ENCODE measurements at places on chromosomes 7 and 10. TPM values are rescaled to one million over a fixed set of nuclear protein-coding genes. Genes with fewer than 3 reads are reported as not detected.

GRCh38 chr10:31140716-31141115, 109.1 kb upstream of the ZNF438 start:
- no peak overlapping the region for H3K4me3 ChIP-seq
- H3K36me3 ChIP-seq: peaks cover 2% of the 10 kb centered on the region
- H3K4me1 ChIP-seq: peaks cover 35% of the 10 kb centered on the region
- H3K27ac ChIP-seq: no peak overlapping the region
- DNase-seq: no peak

DNA sequence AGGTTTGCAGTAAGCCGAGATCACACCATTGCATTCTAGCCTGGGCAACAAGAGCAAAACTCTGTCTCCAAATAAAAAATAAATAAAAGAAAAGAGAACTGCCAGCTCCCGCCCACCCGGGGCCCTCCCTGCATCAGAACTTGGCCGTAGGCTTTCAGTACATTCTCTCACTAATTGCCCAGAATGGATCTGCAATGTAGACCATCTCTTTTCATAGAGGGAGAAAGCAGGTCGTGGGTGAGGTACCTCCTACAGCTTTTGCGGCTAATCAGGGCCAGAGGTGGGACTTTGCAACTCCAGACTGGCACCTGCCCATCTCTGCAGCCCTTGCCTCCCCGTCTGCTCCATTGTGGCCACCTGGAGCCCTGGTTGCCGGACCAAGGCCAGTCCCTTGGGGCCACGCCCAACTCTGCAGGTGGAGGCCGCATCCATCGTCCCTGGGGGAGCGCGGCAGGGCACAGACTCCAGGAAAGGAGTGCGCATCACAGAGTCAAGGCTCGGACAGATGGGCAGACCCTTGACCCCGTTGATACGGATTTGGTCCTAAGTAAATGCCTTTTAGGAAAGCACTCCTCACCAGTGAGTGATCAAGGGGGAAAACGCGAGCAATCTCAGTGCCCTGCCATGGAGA, 179.1 kb upstream of the SH2B2 start:
- H3K4me1 ChIP-seq: no peaks in the 10 kb centered on the region
- H3K27ac ChIP-seq: no peak overlapping the region
- peaks cover 6% of the 10 kb centered on the region for H3K36me3 ChIP-seq
- no peaks in the 10 kb centered on the region for H3K27me3 ChIP-seq
- no peak overlapping the region for H3K4me3 ChIP-seq

ANKRD22 gene
- total RNA-seq: 0.16 TPM

PRR15 gene
- total RNA-seq: not detected

FAM25G gene
- total RNA-seq: not detected

- peaks cover 1% of the 10 kb centered on the region for H3K36me3 ChIP-seq
- H3K4me3 ChIP-seq: no peak overlapping the region
- H3K27ac ChIP-seq: no peak overlapping the region
- H3K27me3 ChIP-seq: no peaks in the 10 kb centered on the region
- H3K4me1 ChIP-seq: peaks cover 15% of the 10 kb centered on the region
Observed at GRCh38 chr7:151003572-151003971, 12.8 kb downstream of the NOS3 start.

DNA sequence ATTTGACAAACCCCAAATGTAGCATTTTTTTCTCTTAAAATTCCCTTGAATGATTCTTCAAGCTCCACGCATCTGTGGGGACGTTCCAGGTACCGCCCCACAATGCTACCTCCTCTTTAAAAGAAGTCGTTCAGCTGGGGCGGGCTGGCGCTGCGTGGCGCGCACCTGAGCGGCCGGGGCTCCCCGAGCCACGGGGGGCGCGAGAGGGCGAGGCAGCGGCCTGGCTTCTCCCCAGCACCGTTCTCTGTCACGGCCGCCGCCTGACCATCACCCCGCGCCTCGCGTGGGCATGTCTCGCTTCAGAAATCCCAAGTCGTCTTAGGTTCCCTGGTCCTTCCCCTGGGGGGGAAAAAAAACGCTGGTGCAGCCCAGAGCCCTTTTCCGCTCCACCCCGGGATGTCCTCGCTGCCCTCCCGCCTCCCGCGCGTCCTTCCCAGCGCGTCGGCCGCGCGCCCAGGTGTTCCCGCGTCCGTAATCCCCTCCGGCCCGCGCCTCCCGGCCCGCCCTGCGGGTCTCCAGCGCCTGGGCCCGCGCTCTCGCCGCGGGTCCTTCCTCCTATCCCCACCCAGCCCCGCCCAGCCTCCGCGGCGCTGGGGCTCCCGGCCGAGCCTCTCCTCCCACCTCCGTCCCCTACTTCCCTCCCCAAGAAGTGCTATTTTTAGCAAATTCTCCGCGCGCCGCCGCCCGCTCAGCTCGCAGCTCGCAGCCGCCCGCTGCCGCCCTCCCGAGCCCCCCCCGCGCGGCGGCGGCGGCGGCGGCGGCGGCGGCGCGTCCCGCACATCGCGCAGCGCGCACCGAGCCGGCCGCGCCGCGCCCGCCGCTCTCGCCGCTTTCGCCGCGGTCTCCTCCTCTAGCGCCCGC, 58.7 kb upstream of the PRPS1L1 start:
- H3K27me3 ChIP-seq: peaks cover 39% of the 10 kb centered on the region
- H3K27ac ChIP-seq: no peak overlapping the region
- H3K4me3 ChIP-seq: peak overlapping the region; percentile 41
- no peak for DNase-seq

GRCh38 chr7:3955751-3956696, 655.0 kb downstream of the SDK1 start:
- peaks cover 6% of the 10 kb centered on the region for H3K4me1 ChIP-seq
- H3K27me3 ChIP-seq: peaks cover 2% of the 10 kb centered on the region
- DNase-seq: no peak

DNA sequence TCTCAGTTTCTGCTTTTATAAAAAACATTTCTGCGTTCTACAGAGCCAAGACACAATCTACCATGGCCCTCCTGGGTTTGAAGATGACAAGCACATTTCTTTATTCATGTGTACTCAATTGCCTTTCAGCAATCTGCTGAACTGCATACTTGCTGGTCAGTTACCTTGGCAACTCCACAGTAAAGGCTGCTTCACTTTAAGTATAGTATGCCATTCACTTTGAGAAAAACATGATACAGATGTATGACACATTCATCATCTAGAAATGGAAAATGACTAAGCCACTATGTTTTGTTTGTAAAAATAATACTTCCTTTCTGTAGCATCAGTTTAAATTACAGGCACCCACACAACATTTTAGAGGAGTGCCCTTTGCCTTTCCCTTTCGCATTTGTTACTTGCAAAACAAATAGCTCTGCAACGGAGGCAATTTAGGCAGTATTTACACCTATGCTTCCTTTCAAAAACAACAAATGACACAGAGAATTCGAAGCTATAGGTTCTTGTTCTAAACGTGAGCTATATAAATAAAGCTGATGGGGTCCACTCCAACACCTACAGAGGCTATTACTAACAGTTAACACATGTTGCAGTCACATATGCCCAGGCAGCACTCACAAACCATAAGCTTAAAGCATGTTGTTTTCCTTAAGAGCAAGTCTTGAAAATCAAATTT, 23.5 kb downstream of the SGCE start:
- H3K4me1 ChIP-seq: no peaks in the 10 kb centered on the region
- no peak overlapping the region for H3K27ac ChIP-seq
- no peaks in the 10 kb centered on the region for H3K36me3 ChIP-seq
- H3K4me3 ChIP-seq: no peak overlapping the region
- DNase-seq: no peak

DNA sequence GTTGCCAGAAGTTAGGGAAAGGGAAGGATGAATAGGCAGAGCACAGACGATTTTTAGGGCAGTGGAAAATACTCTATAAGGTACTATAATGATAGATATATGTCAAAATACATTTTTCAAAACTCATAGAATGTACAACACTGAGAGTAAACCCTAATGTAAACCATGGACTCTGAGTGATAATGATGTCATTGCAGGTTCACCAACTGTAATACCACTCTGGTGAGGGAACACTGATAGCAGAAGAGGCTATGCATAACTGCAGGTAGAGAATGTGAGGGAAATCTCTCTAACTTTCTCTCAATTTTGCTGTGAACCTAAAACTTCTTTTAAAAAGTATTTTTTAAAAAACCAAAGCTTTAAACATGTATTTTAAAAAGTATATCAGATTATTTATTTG, 22.1 kb downstream of the POT1 start:
- H3K27ac ChIP-seq: no peak overlapping the region
- no peaks in the 10 kb centered on the region for H3K4me1 ChIP-seq
- peaks cover 1% of the 10 kb centered on the region for H3K36me3 ChIP-seq
- no peak for DNase-seq
- no peak overlapping the region for H3K4me3 ChIP-seq

RAB19 gene
- 23.9 TPM for total RNA-seq

DNA sequence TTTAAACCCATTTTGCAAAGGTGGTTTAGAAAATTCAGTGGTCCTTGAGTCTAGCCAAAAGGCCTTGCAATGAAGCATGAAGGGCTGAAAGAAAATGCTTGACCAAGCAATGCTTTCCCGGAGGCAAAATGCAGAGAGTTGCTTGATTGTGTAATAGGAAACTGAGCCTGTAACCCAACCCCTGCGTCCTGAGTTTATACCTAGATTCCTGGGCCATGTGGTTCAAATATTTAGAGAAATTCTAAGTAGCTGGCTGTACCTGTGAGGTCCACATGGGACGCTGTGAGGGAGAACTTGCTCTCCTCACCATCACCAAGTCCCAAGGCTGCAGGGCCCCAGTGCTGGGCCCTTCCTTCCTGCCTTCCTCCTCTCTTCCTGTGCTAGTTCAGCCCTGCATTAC, 45.7 kb downstream of the CXCL12 start:
- H3K27ac ChIP-seq: no peak overlapping the region
- DNase-seq: no peak
- no peaks in the 10 kb centered on the region for H3K36me3 ChIP-seq
- no peaks in the 10 kb centered on the region for H3K27me3 ChIP-seq
- no peak overlapping the region for H3K4me3 ChIP-seq

MYL7 gene
- total RNA-seq: not detected

GRCh38 chr10:131946321-131946751, 35.4 kb downstream of the BNIP3 start:
- peaks cover 6% of the 10 kb centered on the region for H3K4me1 ChIP-seq
- H3K27ac ChIP-seq: no peak overlapping the region
- DNase-seq: no peak

MACC1 gene
- not detected for total RNA-seq

DNA sequence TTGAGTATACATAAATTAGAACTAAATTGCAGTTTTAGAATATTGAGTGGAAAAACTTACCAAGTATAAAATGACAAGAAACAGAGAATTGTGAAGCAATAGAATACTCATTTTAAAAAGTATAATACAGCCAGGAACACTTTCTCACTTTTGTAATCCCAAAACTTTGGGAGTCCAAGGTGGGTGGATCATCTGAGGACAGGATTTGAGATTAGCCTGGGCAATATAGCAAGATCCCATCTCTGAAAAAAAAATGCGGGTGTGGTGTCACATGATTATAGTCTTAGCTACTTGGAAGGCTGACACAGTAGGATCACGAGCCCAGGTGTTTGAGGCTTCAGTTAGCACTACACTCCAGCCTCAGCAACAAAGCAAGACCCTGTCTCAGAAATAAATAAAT, 440.9 kb upstream of the POT1 start:
- H3K4me1 ChIP-seq: no peaks in the 10 kb centered on the region
- H3K27me3 ChIP-seq: no peaks in the 10 kb centered on the region
- H3K27ac ChIP-seq: no peak overlapping the region
- no peak for DNase-seq

- no peaks in the 10 kb centered on the region for H3K36me3 ChIP-seq
- no peaks in the 10 kb centered on the region for H3K27me3 ChIP-seq
- H3K4me1 ChIP-seq: no peaks in the 10 kb centered on the region
- H3K27ac ChIP-seq: no peak overlapping the region
Observed at GRCh38 chr7:51351661-51352060, 35.1 kb upstream of the COBL start.

GRCh38 chr10:74963549-74963948, 137.1 kb downstream of the KAT6B start:
- no peak for DNase-seq
- H3K4me3 ChIP-seq: no peak overlapping the region
- H3K36me3 ChIP-seq: peaks cover 17% of the 10 kb centered on the region
- peaks cover 34% of the 10 kb centered on the region for H3K4me1 ChIP-seq

DNA sequence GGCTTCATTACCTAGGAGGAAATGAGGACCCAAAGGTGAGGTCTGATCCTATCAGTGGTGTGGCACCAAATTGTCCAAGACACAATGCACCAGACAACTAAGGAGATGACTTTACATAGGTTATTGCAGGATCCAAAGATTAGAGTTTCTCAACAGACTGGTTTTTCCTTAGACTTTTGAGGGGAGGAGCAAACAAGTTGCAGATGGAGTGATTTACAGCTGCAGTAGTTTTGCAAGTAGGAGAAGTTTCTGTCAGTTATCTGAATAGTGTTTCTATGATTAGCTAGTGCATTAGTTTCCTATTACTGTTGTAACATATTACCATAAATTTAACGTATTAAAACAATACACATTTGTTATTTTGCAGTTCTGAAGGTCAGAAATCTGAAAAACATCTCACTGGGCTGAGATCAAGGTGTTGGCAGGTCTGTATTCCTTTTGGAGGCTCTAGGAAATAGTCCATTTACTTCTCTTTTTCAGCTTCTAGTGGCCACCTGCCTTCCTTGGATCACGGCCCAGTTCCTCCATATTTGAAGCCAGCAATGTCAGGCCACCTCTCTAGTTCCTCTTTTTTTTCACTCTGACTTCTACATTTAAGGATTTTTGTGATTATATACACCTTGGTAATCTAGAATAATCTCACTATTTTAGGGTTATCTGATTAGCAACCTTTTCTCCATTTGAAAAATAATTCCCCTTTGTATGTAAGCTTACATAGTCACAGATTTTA, 994.9 kb downstream of the REEP3 start:
- no peaks in the 10 kb centered on the region for H3K4me1 ChIP-seq
- no peak overlapping the region for H3K4me3 ChIP-seq
- no peaks in the 10 kb centered on the region for H3K36me3 ChIP-seq
- no peaks in the 10 kb centered on the region for H3K27me3 ChIP-seq
- DNase-seq: no peak
- H3K27ac ChIP-seq: no peak overlapping the region

ASZ1 gene
- not detected for total RNA-seq

- H3K27ac ChIP-seq: peak overlapping the region; percentile 37
- peaks cover 10% of the 10 kb centered on the region for H3K4me1 ChIP-seq
- no peaks in the 10 kb centered on the region for H3K27me3 ChIP-seq
- peak overlapping the region; percentile 5 for H3K4me3 ChIP-seq
- DNase-seq: no peak
- H3K36me3 ChIP-seq: no peaks in the 10 kb centered on the region
Observed at GRCh38 chr7:102140952-102141370, 145.7 kb upstream of the SH2B2 start.

FOXI2 gene
- total RNA-seq: not detected

DNA sequence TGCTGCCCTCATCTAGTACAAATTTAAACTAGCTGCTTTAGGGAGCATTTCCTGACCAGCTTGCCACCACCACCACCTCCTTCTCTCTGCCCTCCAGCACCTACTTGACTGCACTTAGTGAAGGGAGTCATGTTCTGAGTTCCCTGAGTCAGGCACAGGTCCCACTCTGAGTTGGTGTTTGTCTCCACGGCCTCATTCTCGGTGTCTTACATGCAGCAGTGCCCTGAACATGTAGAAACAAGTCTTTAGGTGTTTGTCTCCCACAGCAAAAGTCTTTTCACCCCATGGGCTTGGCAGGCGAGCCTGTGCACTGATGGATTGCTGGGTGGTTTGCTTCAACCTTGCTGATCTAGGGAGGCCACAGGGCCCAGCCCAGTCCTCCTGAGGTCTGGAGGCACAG, 16.9 kb downstream of the TSPAN14 start:
- H3K27ac ChIP-seq: peak overlapping the region; percentile 97
- peaks cover 41% of the 10 kb centered on the region for H3K36me3 ChIP-seq
- no peak for DNase-seq
- peaks cover 89% of the 10 kb centered on the region for H3K4me1 ChIP-seq

ENTPD1 gene
- total RNA-seq: 26.3 TPM

Data from activated T-helper 1 cell treated with anti-CD3 and anti-CD28 coated beads, Interleukin-12 subunit alpha, Interleukin-12 subunit beta, Interleukin-2, Interleukin-4 antibody, amounts not matched to agents 30 ng/mL and 10 ng/mL and 1 ng/mL, durations not matched to agents 14 hours and 24 hours and 36 hours (primary cell).